Glomerular endothelial cell (primary cell): ENCODE measurements at places on chromosomes 4 and X. TPM values are rescaled to one million over a fixed set of nuclear protein-coding genes. Genes with fewer than 3 reads are reported as not detected.

DMRTC1B gene
- not detected in 2 replicates for total RNA-seq

GRCh38 chrX:140057001-140057411 lies 91.7 kb upstream of the CXorf66 start:
- DNase-seq = peak; percentile 16

DNA sequence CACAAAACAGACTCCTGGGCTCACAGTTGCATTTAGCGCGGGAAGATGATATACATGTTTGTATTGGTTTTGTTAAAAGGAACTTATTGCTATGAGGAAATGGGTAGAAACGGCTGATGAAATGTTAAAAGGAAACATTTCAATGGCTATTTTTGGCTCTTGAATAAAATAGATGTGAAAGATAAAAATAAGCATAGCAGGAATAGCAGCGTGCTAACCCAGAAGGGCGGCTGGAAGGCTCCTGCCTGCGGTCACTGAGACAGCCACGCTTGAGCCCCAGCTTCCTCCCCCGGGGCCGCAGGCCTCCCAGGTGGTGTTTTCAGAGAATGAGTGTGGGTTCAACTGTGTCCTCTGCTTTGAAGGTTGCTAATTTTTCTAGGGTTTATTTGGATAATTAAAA lies 35.0 kb upstream of the CLCN4 start:
- no peak for DNase-seq

DNA sequence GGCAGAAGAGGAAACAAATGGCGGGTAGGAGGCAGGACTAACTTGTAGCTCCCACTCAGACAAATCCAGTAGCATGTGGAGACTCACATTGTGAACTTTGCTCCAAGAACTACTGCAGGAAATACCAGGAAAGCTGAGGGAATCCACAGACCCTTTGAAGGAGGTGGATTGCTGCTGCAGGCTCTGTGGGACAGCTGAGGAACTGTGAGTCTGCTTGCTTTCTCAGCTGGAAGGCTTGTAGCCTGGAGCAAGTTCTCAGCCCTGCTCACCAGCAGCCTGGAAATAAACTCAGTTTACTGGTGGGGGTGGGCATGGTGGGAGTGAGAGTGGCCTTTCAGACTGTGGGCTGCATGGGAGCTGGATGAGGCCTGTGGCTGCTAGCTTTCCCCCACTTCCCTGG lies 16.0 kb downstream of the RTL3 start:
- DNase-seq = no peak

- no peak for DNase-seq
Observed at GRCh38 chr4:5220028-5220427, 168.7 kb downstream of the STK32B start.

CT45A10 gene
- total RNA-seq = not detected in 2 replicates

DNA sequence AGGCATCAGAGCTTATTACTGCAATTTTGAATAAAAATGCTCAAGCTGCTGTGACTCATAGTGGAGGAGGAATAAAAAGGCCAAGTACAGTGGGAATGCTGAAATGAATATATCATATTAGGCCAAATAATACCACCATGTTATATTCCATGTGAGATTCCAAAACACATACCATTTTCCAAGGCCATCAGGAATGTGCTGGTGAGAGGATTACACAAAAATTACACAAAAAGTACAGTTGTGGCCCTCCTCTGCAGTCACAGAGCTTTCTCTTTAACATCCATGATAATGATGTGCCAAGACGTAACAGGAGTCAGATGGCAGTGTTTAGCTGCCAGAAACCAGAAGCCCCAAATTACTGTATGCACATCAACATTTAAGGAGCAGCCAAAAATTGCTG lies 153.5 kb downstream of the PCDH18 start:
- no peak for DNase-seq

GRCh38 chrX:13022926-13023325 lies 21.5 kb downstream of the FAM9C start:
- no peak for DNase-seq

GRCh38 chrX:78357342-78358055 lies 30.1 kb upstream of the CYSLTR1 start:
- no peak for DNase-seq

GRCh38 chr4:41120297-41121217 lies 93.8 kb downstream of the APBB2 start:
- DNase-seq = no peak

DNA sequence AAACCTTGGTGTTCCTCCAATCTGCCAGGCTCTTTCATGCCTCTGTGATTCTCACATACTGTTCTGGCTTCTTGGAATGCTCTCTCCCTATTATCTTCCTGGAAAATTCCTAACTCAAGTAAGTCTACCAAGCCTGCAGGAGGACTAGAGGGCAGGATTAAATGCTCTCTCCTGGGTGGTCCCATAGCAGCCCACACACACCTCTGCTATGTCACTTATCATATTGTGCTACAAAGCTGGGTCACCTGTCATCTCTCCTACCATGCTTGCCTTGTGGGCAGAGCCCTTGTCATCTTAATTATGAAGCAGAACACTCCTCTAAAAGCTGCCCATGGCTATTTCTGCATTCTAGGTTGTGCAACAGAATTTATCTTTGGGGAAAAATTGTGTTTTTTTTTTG lies 344.5 kb upstream of the NOCT start:
- DNase-seq = no peak

DNA sequence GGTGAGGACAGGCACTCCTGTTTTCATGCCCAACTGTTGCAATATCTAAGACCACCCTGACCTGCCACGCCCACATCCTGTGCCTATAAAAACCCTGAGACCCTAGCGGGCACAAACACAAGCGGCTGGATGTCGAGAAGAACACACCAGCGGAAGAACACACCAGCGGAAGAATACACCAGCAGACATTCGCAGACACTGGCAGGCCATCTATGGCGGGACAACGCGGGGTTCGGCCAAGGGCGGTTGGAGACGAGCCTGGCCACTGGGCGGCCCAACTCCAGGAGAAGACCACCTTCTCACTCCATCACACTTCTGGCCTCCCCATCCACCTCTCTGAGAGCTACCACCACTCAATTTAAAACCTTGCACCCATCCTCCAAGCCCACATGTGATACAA lies 361.4 kb downstream of the FAT4 start:
- no peak for DNase-seq

DNA sequence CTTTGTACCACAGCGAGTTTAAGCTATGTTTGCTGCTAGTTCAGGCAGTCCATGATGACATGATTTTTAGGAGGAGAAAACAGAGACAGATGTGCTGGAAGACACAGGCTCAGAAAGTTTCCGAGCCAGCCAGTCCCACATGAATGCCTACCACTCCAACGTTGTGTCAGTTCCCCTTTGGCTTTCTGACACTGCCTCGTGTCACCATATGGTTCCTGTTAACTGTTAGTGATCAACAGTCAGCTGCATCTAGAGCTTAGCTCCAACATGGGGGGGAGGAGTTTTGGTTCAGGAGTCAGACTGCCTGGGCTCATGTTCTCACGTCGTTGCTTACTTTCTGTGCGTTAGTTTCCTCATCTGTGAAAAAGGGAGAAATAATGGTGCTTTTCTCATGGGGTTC lies 343.7 kb downstream of the MID1IP1 start:
- no peak for DNase-seq

DNA sequence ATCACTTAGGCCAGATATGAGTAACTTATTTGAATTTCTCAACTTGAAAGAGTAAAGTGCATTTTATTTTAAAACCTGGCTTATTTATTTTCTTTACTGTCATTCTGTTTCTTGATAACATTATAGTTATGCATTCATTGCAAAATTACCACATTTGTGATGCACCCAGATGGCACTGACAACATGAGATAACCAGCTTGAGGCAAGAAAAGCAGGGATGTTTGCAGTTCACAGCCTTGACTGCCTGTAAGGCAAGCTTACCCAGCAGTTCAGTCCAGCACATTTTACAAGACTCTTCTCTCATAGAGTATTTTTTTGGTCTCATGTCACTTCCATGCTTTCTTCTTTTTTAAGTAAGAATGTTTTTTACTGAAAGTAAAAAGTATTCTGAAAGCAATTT lies 25.3 kb upstream of the EPGN start:
- DNase-seq = no peak

GRCh38 chrX:39396358-39396995 lies 595.2 kb downstream of the MID1IP1 start:
- DNase-seq = no peak

- DNase-seq = no peak
Observed at GRCh38 chrX:19214311-19214710, 92.0 kb upstream of the ADGRG2 start.

DNA sequence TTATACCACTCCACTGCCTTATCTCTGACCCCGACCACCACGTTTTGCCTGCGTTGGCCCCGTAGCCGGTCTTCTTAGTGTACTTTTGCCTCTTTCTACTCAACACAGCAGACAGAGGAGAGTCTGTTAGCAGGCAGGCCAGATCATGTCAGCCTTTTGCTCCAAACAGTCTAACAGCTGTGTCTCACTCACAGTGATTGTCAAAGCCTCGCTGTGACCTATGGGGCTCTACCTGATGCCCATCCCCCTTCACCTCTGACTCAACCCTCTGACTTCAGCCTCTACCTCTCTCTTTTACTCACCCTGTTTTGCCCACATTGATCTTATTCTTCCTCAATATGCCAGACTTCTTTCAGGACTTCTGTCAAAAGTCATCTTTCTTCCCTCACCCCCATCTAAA lies 127.1 kb downstream of the TRIML1 start:
- no peak for DNase-seq

- no peak for DNase-seq
Observed at GRCh38 chr4:8702516-8703400, 110.2 kb downstream of the CPZ start.

DNA sequence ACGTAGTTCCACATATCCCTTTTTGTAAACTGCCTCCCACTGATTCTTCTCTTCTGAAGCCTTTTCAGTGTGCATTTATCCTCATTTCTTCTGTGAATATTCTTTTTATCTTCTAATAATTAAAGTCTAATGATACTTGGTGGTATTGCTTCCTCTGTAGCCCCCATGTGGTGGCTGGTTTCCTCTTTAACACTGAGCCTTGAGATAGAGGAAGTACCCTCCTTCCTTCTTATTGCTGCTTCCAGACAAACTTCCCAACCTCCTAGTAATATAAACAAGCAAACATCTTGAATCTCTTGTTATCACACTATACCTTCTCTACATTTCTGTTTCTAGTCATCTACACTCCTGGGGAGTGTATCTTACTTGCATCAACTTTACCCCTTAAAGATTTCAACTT lies 310.5 kb upstream of the GIMD1 start:
- DNase-seq = no peak

- no peak for DNase-seq
Observed at GRCh38 chr4:31617667-31618066, 897.5 kb downstream of the PCDH7 start.

HTT gene
- total RNA-seq = 86.8 and 124 TPM in 2 replicates
